ENCODE measurements at places on chromosomes 4 and X. TPM values are rescaled to one million over a fixed set of nuclear protein-coding genes. Genes with fewer than 3 reads are reported as not detected.
A peak's percentile ranks its signal among the peaks of the same experiment; 100 is the strongest.

Gene AFF2
- not detected for polyA plus RNA-seq

Gene FAM47A
- polyA plus RNA-seq, result not detected

Gene GLRA3
- polyA plus RNA-seq, result not detected

Gene MFAP3L
- 9.5 TPM for polyA plus RNA-seq

Gene MAGED4B
- polyA plus RNA-seq, result 44.9 TPM

Gene PASD1
- polyA plus RNA-seq, result not detected

Gene EVC2
- polyA plus RNA-seq, result 2.2 TPM

Gene IQSEC2
- 10.6 TPM for polyA plus RNA-seq

Gene STPG2
- not detected for polyA plus RNA-seq

Gene CT83
- polyA plus RNA-seq, result not detected

Gene ETFDH
- polyA plus RNA-seq, result 13.5 TPM

Gene FAM149A
- polyA plus RNA-seq, result not detected

Gene GNPDA2
- 9.2 TPM for polyA plus RNA-seq

Gene HNRNPDL
- 154 TPM for polyA plus RNA-seq

Gene FSTL5
- not detected for polyA plus RNA-seq

Gene AADAT
- 9.7 TPM for polyA plus RNA-seq

Gene LPAR4
- 0.05 TPM for polyA plus RNA-seq

Gene PCDH10
- 31.1 TPM for polyA plus RNA-seq

Gene TMPRSS11D
- not detected for polyA plus RNA-seq

Gene TMPRSS11B
- polyA plus RNA-seq, result not detected

Gene GAGE2A
- polyA plus RNA-seq, result not detected

- DNase-seq, result no peak
Measured at GRCh38 chrX:77275392-77275791, 171.8 kb upstream of the FGF16 start.

- DNase-seq, result no peak
Measured at GRCh38 chr4:7262134-7262533, 69.8 kb downstream of the SORCS2 start.

DNA sequence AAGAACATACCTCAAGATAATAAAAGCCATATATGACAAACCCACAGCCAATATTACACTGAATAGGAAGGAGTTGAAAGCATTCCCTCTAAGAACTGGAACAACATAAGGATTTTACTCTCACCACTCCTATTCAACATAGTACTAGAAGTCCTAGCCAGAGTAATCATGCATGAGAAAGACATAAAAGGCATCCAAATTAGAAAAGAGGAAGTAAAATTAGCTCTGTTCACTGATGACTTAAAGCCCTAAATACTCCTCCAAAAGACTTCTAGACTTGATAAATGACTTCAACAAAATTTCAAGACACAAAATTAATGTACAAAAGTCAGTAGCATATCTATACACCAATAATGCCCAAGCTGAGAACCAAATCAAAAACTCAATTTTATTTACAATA lies 235.7 kb downstream of the NKX6-1 start:
- no peak for DNase-seq

DNA sequence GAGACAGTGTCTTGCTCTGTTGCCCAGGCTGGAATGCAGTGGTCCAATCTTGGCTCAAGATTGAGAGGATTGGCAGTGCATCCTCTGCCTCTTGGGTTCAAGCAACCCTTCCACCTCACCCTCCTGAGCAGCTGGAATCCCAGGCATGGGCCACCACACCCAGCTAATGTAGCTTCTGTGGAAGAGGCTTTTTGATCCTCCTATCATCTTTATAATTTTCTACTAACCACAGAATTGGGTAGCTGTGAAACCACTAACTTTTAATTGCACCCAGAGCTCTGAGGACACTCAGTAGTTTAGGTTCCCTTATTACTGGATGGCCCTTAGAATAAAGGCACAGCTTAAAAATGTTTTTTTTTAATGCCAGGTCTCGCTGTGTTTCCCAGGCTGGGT lies 8.9 kb upstream of the AGA start:
- DNase-seq, result no peak

- DNase-seq, result no peak
Measured at GRCh38 chrX:42107495-42108488, 184.4 kb upstream of the CASK start.

DNA sequence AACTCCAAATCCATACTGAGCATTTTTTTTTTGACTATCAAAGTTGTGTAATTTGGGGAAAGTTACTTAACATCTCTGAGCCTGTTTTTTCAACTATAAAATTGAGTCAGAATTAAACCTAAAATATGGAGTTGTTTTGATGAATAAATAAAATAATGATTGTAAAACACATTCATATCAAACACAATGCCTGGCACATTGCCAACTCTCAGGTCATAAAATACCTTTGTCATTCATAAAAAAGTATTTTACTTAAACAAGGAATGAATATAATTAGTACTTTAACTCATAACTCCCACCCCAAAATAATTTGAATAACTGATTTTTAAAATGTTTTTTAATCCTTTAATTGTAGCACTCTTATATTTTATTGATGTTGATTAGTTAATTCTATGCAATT lies 3.8 kb upstream of the GPR174 start:
- DNase-seq, result no peak

- DNase-seq, result no peak
Measured at GRCh38 chr4:54139332-54139731, 39.4 kb downstream of the GSX2 start.

DNA sequence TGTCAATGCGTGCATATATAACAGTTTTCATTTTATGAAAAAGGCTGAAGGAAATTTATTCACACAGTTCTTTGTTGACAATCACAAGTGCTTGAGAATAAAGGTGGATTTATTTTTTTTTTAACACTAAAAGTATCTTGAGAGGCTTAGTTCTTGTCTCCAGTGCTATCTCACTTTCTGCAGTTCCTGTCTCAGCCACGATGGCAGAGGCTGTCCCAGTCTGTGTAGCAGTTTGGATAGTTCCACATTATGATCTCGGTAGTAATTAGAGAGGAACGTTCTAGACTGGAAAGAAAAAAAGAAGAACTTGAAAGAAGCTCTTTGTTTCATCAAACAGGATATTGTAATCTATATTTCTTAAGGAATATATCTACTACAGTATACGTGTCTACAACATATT lies 229.0 kb downstream of the UGT8 start:
- DNase-seq, result no peak

GRCh38 chr4:147599206-147599605 lies 18.0 kb upstream of the TMEM184C start:
- DNase-seq, result no peak

DNA sequence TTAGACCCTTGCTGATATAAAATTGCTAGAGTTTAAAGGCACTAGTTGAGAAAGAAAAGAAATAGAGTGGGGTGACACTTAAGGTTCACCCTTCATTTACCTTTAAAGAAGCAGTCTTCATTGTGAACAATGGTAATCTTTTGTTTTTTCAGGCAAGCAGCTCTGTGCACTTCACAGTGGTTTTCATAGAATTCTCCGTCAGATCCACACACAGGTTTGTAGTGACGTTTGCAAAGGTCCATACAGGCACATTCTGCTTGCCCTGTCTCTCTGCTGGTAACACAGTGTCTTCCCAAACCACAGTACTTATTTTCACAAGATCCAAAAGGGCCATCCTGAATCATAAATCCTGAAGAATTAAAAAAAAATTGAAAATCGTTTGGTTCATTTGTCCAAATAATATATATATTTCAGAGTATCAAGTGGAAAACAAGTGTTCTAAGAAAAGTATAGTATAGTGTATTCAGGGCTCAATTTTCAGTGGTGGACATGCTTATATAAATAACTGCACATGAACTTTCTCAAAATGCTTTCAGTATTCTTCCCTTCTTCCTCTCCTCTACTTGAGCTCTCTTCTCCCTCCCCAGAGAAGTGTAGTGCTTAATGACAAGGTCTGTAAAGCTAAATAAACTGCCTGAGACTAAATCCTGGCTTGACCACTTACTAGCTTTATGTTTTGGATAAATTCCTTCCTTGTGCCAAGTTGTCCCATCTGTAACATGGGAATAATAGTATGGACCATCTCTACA lies 243.3 kb downstream of the FSTL5 start:
- DNase-seq, result no peak

- no peak for DNase-seq
Measured at GRCh38 chr4:29900336-29900735, 819.8 kb upstream of the PCDH7 start.

DNA sequence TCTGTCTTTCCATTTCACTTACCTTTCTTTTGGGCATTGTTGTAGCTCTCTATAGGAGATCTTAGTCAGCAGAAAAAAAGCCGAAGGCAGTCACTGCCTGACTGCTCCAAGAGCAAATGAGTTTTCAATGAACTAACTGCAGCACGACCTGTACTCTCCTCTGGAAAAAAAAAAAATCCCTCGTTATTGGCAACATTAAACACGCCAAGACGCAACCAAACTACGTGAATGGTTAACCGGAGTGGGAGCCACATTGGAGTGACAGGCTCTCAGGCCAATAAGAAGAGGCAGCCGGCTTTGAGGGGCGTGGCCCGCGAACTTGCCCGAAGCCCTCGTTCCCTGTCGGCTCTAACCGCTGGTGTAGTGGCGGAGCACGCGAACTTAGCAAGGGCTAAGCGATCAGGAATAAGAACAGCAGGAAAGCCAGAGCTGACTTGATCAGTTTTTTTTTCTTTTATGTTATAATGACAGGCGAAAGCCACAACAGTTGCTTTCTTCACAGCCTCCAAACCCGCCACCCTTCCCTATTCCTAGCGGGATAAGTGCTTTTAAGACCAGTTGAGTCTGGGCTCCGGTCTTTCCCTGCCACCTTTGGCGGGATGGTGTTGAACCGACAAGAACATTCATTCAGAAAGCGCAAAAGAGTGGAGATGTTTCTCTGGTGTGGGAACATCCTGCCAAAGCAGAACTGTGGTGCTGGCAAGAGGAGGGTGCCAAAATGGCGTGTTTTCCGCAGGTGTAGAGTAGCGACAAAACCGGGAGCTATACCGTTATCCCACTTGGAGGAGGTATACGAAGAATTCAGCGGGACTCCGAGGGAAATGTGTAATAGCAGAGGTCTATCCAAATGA lies 80.0 kb downstream of the HMGN5 start:
- DNase-seq, result peak; percentile 62

DNA sequence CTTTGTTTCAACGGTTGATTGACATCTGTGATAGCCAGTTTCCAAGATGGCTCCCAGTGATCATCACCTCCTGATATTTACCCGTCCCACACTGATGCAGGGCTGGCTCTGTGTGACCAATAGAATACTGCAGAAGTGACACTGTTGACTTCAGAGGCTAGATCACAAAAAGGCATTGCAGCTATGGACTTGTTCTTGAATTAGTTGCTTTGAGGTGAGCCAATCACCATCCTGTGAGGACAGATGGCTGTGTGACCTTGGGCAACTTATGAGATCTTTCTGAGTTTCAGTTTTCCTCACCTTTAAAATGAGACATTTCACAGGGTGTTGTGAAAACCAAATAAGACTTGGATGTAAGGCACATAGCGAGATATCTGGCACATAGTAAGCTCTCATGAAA lies 1.8 kb upstream of the GPR82 start:
- no peak for DNase-seq

DNA sequence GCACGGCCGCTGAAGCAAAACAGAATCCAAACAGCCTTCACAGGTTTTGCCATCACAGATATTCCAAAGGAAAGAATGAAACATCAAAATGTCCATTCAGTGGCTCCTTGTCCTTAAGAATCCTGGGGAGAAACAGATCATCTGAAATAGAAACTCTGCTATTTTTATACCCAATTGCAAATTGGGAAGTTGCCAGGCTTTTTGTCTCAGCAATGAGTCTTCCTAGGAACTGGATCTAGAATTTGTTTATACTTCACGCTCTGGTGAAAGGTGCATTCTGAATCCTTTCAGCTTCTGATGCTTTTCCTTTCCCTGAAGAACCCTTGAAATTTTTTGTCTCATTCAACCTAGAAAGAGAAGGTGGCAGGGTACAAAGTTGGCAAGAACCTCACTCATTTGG lies 218.9 kb downstream of the FBXW7 start:
- DNase-seq, result no peak

DNA sequence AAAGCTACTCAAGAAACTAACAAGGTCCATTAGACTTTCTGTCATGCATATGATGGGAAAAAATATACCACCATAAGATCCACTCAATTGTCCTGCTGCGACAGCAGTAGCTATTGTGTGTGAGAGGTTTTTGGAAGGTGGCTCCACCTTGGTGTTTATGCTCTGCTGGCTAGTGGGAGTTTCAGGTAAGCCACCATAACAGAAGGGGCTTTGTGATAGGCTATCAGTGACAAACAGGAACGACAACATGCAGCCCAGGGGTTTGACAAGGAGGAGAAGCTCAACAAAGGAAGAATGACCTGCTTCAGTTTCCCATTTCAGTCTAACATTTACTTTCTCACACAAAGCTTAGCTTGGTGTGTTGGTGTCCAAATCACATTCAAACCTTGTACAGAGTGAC lies 182.6 kb downstream of the ATOH1 start:
- DNase-seq, result no peak

- peak; percentile 4 for DNase-seq
Measured at GRCh38 chrX:13473442-13474163, 95.8 kb upstream of the EGFL6 start.

DNA sequence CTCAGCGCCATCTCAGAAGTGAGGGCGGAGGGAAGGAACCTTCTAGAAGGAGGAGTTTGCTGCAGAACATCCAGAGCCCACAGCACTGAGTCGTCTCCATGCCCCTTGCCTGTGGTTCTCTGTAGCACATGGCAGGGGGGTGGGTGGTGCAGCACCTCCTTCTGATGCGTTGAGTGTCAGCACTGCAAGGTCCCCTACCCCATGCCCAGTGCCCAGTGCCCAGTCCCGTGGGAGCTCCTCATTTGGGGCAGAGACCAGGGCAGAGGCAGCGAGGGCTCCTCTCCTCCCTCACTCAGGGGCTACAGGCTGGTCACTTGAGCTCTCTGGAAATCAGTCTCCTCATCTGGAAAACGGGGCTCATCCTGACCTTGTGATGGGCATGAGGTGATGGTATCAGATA lies 78.1 kb downstream of the HTRA3 start:
- no peak for DNase-seq

GRCh38 chr4:156764145-156764544 lies 207.5 kb downstream of the PDGFC start:
- no peak for DNase-seq

DNA sequence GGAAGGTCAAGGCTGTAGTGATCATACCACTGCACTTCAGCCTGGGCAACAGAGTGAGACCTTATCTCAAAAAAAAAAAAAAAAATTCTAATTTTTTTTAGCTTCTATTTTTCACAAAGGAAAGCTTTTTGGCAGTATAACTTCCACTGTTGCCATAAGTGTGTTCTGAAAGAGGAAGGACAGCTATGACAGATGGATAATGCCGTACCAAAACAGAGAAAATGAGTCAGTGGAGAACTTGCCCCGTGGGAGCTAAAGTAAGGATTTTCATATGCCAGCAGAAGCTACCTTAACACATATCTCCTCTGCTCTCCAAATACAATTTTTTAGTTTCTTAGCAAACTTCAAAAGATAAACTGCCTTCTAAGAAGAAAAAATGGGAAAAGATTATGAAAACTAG lies 43.7 kb downstream of the RPS3A start:
- DNase-seq, result no peak

DNA sequence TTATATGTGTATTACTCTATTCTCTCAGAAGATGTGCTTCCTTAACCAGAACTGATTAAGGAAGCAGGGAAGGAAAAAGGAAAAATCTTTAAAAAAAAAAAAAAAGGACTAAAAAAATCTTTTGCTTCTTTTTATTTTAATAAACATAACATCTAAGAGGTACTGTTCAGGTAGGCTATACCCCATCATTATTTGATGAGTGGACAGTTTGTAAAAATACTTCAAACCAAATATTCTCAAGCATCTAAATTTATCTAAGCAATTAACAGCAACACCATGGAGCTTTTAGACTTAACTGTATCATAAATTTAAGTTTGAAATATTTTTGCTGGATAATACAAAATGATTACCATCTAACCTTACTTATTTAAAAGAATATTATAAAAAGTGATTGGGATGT lies 168.9 kb downstream of the MAB21L2 start:
- no peak for DNase-seq

GRCh38 chr4:15754323-15754722 lies 23.8 kb upstream of the CD38 start:
- no peak for DNase-seq
